CD8-positive, alpha-beta memory T cell (primary cell): ENCODE measurements at places on chromosomes 1 and 21. TPM values are rescaled to one million over a fixed set of nuclear protein-coding genes. Genes with fewer than 3 reads are reported as not detected.

- no peaks in the 10 kb centered on the region for H3K36me3 ChIP-seq
- H3K27ac ChIP-seq: no peak overlapping the region
- H3K27me3 ChIP-seq: no peaks in the 10 kb centered on the region
- peak; percentile 37 for DNase-seq
Measured at GRCh38 chr1:20194757-20195461, 8.6 kb upstream of the PLA2G2C start.

DNA sequence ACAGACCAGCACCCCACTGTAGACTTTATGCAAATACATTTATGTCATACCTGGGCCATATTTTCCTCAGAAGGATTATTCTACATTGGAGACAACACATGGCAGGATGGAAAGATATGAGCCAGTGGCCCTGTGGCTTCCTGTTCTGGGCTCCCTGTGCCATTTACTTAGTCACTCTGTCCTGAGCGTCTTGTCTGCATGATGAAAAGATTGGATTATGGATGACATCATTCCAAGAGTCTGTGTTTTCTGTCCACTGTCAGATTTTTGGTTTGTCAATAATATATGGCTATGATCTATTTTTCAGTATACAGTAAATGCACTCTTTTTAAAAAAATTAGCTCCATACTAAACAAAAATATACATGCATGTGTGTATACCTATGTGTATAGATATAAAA lies 30.8 kb downstream of the IGSF5 start:
- H3K27ac ChIP-seq: no peak overlapping the region
- H3K4me1 ChIP-seq: no peaks in the 10 kb centered on the region
- no peak overlapping the region for H3K4me3 ChIP-seq
- no peaks in the 10 kb centered on the region for H3K27me3 ChIP-seq
- no peaks in the 10 kb centered on the region for H3K36me3 ChIP-seq

- H3K4me3 ChIP-seq: no peak overlapping the region
- no peak for DNase-seq
- H3K27ac ChIP-seq: no peak overlapping the region
- peaks cover 21% of the 10 kb centered on the region for H3K4me1 ChIP-seq
Measured at GRCh38 chr21:15003463-15004135, 61.2 kb downstream of the NRIP1 start.

GRCh38 chr1:57922130-57922529 lies 498.3 kb upstream of the DAB1 start:
- no peak overlapping the region for H3K4me3 ChIP-seq
- no peak overlapping the region for H3K27ac ChIP-seq
- no peaks in the 10 kb centered on the region for H3K27me3 ChIP-seq
- DNase-seq: no peak
- H3K36me3 ChIP-seq: no peaks in the 10 kb centered on the region

- H3K27me3 ChIP-seq: no peaks in the 10 kb centered on the region
- H3K27ac ChIP-seq: no peak overlapping the region
- H3K36me3 ChIP-seq: no peaks in the 10 kb centered on the region
- no peak for DNase-seq
- no peaks in the 10 kb centered on the region for H3K4me1 ChIP-seq
- no peak overlapping the region for H3K4me3 ChIP-seq
Measured at GRCh38 chr1:29584362-29584761, 348.0 kb downstream of the PTPRU start.

DNA sequence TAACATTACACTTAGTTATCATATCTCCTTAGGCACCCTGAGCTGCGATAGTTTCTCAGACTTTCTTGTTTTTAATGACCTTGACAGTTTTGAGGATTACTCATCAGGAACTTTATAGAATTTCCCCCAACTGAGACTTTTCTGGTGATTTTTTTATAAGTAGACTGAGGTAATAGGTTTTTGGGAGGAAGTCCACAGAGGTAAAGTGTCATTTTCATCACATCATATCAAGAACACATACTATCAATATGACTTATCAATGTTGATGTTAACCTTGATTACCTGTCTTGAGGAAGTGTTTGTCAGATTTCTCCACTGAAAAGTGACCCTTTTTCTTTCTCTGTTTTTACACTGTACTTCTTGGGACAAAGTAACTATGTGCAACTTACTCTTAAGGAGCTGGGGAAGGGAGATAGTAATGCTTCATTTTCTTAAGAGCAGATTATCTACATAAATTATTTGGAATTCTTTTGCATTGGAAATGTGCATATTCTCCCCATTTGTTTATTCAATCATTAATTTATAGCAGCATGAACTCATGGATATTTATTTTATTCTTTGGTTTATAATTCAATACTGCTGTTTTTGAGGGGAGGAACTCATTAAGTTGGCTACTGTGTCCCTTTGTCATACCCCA lies 72.8 kb upstream of the HSD17B7 start:
- no peak overlapping the region for H3K4me3 ChIP-seq
- no peaks in the 10 kb centered on the region for H3K27me3 ChIP-seq
- no peaks in the 10 kb centered on the region for H3K4me1 ChIP-seq
- DNase-seq: no peak

GRCh38 chr21:16402752-16403151 lies 673.0 kb downstream of the USP25 start:
- H3K4me1 ChIP-seq: no peaks in the 10 kb centered on the region
- no peak for DNase-seq
- no peak overlapping the region for H3K27ac ChIP-seq
- no peak overlapping the region for H3K4me3 ChIP-seq
- no peaks in the 10 kb centered on the region for H3K36me3 ChIP-seq

DNA sequence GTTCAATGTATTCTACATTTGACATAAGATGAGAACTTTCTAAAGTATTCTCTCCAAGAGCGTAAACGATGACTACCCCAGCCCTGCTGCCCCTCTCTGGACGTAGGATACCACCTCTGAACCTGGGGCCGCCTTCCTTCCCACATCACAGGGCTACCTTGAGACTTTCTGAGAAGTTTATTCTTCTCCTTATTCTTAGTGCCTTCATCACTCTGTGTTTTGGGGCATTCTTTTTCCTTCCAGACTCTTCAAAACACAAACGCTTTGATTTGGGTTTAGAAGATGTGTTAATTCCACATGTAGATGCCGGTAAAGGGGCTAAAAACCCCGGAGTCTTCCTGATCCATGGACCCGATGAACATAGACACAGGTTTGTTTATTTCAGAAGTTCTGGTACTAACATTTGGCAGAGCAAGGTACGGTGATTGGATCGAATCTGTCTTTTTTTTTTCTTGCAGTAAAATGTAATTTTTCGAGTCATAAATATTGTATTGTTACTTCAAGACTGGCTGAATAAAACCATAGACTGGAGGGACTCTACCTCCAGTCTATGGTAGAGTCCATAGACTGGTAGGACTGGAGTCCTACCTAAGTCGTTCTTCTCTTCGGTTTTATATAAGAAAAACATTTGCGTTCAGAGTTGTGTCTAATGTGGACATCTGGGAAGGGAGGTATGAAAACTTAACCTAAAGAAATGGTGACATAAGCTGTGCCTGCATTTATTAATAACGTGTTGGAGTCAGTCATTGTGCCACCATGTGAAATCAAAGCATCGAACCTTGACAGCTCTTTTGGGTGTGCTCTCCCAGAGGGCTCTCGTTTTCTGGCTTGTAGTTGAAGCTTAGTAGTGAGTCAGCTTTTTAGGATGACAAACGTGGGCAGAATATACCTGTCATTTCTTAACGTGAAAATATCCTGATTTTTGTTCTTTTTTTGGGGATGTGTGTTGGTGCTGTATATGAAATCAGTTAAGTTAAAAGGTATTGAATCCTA lies 1.2 kb downstream of the MAN1A2 start:
- H3K4me3 ChIP-seq: peak overlapping the region; percentile 67
- H3K27me3 ChIP-seq: no peaks in the 10 kb centered on the region

DNA sequence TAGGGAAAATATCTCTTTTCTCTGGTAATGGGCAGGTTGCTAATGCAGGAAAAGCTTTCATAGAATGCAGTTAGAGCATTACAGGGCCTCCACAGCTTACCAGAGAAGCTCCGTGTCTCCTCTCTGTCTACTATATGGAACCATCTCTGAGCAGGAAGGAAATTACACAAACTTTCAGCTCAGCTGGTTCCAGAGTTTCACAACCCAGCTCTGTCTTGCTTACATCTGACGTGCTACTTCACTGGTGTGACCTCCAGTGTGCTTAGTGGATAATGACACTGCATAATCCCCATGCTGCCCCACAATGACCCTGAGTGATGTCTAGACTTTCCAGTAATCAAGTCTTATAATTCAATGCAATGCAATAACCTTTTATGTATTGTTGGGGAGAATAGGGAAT lies 4.3 kb upstream of the FGGY start:
- no peak overlapping the region for H3K27ac ChIP-seq
- H3K36me3 ChIP-seq: no peaks in the 10 kb centered on the region
- H3K4me1 ChIP-seq: peaks cover 31% of the 10 kb centered on the region
- no peaks in the 10 kb centered on the region for H3K27me3 ChIP-seq
- H3K4me3 ChIP-seq: no peak overlapping the region
- peak; percentile 10 for DNase-seq

DNA sequence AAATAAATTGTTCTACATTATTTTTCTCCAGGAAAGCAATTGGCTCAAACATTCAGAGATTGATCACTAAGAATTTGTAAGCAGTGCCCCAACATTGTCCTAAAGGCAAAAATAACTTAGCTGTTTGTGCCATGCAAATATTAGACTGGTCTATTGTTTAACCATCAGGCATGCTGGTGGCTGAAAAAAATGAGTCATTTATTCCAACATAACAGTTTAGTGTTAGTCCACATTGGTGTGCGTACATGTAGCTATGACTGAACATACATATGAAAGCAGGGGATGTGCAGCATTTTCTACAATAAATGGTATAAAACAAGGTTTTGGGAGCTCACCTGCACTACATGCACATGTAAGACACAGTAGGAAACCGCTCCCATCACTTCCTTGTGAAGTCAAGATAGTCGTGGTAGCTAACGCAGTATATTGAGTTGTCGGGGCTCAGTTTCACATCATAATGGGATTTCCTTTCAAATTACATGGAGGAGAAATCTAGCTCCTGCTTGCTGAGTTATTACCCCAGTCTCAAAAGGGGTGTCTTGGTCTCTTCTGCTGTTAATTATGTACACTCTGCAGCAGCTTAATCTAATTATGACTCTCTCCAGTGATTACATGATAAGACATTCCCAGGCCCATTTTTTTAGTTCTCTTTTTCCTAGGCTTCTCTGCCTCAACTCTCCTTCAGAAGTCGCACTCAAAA lies 199.4 kb downstream of the LYPLAL1 start:
- no peak overlapping the region for H3K4me3 ChIP-seq
- DNase-seq: no peak
- H3K4me1 ChIP-seq: no peaks in the 10 kb centered on the region
- no peaks in the 10 kb centered on the region for H3K36me3 ChIP-seq
- H3K27ac ChIP-seq: no peak overlapping the region

GRCh38 chr1:10401281-10401680 lies 2.4 kb downstream of the PGD start:
- peaks cover 24% of the 10 kb centered on the region for H3K36me3 ChIP-seq
- peak overlapping the region; percentile 9 for H3K27ac ChIP-seq
- H3K4me1 ChIP-seq: peaks cover 11% of the 10 kb centered on the region

DNA sequence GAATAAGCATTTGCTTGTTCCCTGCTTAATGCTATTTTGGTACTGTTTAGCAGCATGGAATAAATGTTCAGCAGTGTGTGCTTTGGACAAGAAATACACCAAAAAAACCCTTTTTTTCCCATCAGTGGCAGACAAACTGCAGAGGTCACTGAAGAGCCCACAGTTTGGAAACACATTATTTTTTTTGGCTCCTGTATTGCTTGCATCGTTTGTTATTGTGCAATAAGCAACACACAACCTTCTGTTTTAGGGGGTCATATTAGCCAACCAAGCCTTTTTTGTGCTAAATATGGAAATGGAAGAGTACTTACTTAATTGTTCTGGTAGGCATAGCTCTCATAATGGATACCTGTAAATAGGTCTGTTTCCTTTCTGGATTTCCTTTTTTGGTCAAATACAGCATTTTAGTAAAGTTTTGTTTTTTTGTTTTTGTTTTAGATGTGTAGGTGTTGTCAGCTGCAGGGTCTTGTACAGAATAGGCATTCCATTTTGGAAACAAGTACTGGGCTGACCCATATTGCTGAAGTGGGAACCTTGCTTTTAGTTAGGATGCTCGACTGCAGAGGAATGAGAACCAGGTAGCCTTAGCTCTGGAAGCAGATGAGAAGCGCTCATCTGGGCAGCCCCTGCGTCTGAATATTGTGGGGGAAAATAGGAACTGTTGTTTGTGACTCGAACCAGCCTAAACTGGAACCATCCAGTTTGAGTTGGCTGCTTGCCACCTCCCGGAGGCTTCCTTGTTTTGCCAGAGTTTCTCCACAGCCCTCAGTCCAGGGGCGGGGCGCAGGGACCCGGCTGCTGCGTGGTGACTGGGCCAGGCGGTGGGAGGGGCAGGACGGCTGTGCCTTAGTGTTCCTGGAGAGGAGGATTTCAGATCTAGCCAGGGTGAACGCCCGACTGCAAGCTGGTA lies 38.4 kb downstream of the SPEN start:
- peak overlapping the region; percentile 92 for H3K27ac ChIP-seq
- H3K4me1 ChIP-seq: peaks cover 23% of the 10 kb centered on the region
- H3K27me3 ChIP-seq: no peaks in the 10 kb centered on the region
- H3K36me3 ChIP-seq: no peaks in the 10 kb centered on the region
- peak overlapping the region; percentile 14 for H3K4me3 ChIP-seq

GRCh38 chr1:86860020-86860419 lies 53.9 kb downstream of the SELENOF start:
- H3K27me3 ChIP-seq: no peaks in the 10 kb centered on the region
- DNase-seq: no peak
- H3K4me3 ChIP-seq: no peak overlapping the region
- H3K27ac ChIP-seq: no peak overlapping the region
- H3K4me1 ChIP-seq: no peaks in the 10 kb centered on the region
- H3K36me3 ChIP-seq: no peaks in the 10 kb centered on the region

Gene GPATCH4
- 131 TPM for total RNA-seq

Gene KHDC4
- total RNA-seq: 61.2 TPM

Gene OBSCN
- 10.9 TPM for total RNA-seq

Gene S100A14
- not detected for total RNA-seq
